ENCODE measurements at places on chromosomes 13 and 19. TPM values are rescaled to one million over a fixed set of nuclear protein-coding genes. Genes with fewer than 3 reads are reported as not detected.

GRCh38 chr19:1734321-1734966 lies 18.9 kb upstream of the ONECUT3 start:
- DNase-seq: no peak

DNA sequence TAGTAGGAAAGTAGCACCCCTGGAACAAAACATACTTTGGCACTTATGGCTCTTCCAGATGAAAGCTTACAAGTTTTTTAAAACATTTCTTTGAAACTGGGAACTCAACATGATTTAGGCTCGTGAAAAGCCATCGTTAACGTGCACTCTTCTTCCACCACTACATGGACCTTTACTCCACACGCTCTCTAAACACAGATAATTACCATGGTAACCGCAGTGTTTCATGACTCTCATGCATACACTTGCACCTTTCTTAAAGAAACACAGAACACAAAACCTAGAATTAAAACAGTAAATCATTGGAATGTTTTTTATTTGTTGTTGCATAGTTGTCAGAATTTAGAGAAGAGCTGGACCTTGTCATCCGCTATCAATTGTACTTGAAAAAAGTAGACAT lies 154.3 kb downstream of the FGF9 start:
- DNase-seq: no peak

- no peak for DNase-seq
Observed at GRCh38 chr19:33724021-33724720, 72.5 kb upstream of the KCTD15 start.

DNA sequence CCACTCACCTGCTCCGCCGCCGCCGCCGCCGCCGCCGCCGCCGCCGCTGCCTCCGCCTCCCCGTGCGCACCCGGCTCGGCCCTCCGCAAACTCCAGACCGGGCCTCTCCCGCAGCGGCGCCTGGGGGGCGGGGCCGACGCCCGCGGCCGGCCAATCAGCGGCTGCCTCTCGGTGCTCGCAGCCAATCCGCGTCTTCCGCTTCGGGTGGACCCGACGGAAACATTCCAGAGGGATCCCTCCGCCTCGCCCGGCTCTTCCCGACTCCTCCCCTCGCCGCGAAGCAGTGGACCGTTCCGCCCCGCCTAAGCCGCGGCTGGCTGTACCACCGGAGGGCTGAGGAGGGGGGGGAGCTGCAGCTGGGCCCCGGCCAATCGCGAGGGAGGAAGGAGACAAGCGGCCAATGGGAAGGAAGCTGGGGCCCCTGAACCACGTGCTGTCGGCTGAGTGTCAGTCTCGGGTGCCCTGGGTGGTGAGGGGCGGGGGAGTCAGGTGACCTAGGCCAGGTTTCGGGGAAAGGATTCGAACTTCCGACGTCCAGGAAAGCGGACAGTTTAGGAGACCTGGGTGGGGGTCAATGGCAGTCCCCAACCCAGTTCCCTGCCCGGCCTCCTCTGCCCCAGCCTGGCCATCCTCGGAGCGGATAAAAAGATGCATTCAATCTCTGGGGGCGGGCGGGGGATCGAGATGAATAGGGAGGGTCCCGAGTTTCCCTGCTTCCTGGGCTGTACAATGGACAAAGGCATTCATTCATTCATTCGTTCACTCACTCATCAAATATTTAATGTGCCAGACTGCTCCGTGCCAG lies at the start of gene GIPC1:
GIPC1 (minus strand) TSS at position 99 of the 805 bp plus-strand sequence. CDS start 13,151 bp downstream, outside the sequence.
- peak; percentile 80 for DNase-seq

Gene C19orf85
- not detected for total RNA-seq

GRCh38 chr19:52990759-52991418 lies 22.8 kb upstream of the ERVV-1 start:
- DNase-seq: no peak

Gene HIPK4
- not detected for total RNA-seq

DNA sequence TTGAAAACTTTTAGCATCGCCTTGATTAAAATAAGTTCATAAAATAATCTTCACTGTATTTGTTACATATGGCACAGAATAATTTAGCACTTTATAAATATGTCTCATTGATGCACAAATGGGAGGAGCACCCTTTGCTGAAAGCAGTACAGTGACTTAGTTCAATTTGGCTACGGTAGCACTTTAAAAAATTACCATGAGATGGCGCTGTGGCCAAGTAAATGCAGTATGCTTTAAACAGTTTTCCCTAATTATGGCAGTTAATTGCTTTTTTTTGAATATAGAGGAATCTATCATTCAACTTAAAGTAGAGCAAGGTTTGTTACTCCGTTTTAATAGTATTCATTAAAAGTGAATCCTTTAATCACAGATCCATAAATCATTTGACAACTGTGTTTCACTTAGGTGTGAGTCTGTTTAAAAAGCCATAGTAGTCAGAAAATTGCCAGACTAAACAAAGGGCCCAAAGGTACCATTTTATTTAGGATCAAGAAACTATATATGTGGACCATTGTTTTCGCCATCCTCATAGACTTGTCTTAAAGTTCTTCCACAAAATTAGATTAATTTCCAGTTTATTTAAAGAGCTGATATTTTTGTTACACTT lies 34.7 kb upstream of the ESD start:
- DNase-seq: peak; percentile 55

DNA sequence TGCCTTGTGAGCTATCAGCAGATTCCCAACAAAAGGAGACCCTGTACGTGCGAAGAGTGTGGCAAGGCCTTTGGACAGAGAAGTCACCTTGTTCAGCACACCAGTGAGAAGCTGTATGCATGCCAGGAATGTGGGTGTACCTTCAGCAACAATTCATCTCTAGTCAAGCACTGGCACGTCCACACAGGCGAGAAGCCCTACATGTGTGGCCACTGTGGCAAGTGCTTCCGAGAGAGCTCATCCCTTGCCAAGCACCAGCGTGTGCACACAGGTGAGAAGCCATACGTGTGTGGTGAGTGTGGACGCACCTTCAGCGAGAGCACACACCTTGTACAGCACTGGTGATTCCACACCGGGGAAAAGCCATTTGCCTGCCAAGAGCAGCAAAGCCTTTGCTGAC lies 7.6 kb upstream of the ZSCAN22 start:
- DNase-seq: no peak

DNA sequence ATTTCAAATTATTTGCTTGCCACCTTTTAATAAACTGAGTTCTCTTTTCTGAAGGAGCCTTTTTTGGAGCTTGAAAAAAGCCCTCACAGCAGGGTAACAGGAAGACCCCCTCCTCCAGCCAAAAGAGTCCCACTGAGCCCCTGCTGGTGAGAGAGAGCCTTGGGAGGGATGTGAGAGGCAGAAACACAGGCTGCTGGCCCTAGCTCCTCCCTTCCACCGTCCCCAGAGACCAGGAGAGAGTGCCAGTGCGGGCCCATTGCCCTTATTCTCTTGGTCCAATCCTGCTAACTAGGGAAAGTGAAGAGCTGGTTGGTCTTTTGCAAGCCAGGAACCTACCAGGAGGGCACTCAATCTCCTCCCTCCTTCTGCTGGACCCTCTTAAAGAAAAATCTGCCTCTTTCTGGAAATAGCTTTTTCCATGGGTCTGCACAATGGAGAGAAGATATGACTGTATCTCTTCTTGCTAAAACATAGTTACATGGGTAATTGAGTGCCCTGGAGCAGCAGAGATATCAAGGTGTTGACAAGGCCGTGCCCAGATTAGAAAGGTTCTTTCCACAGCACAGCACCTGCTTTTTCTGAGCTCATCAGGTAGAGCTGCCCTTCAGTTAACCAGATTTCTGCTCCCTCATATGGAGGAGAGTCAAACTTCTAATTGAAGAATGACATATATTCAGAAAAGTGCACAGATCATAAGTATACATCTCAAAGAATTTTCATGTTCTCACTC lies 113.9 kb downstream of the LRCH1 start:
- DNase-seq: no peak

DNA sequence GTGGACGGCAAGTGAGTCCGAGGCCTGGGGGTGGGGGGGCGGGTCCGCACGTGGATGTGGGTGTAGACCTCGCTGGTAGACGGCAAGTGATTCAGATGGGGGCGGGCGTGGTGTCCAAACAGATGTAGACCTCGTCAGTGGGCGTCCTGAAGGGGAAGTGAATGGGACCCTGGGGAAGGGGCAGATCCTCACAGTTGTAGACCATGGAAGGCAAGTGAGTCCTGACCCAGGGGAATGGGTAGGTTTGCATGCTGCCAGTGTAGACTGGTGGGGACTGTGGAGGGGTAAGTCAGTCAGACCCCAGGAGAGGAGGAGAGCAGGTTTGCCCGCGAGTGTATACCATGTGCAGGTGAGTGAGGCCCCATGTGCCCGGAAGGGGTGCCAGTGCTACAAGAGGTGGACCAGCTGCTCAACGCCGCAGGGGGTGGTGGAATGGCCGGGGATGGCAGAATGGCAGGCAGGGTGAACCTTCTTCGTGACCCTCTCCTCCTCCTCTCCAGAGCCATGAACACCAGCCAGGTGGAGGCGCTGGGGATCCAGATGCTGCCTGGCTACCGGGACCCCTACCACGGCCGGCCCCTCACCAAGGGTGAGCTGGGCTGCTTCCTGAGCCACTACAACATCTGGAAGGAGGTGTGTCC lies 22.1 kb downstream of the COLGALT1 start:
- DNase-seq: no peak

Gene PDX1
- not detected for total RNA-seq

Gene SLC27A5
- total RNA-seq: 26.6 TPM

Measured in activated CD8-positive, alpha-beta T cell treated with anti-CD3 and anti-CD28 coated beads for 36 hours (primary cell).